ENCODE measurements at places on chromosomes 1 and 21.

DNA sequence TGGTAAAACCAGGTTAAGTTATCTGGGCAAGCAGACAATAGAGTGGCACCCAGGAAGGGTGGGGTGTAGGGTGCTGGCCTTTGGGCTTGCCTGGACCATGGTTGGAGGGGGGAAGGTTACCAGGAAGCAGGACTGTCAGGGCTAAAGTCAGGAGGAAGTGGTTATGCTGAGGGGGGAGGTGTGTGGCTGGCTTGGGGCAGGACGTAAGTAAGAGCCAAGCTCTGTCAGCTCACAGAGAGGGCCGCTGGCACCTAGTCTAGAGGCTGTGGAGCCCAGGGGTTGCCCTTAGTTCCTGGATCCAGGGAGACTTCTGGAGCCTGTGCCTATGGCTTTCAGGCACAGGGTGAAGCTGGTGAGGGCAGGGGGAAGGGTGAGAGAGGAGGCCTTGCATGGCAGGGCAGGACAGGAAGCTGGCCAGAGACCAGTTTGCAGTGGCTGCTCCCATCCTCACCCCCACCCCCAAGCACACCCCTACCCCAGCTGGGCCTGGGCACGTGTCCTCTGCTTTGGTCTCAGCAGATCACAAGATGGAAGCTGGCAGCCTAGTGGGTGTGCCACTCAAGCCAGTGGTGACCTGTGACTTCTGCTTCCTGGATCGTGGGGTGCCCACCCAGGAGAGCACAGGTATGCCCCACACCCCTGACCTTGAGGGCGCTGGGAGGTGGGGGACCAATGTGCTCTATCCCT, 20.5 kb upstream of the SMYD3 start:
- no peak overlapping the region for H3K4me3 ChIP-seq
- H3K27me3 ChIP-seq: no peaks in the 10 kb centered on the region
- DNase-seq: no peak
- H3K27ac ChIP-seq: peak overlapping the region; percentile 85
- H3K36me3 ChIP-seq: no peaks in the 10 kb centered on the region

DNA sequence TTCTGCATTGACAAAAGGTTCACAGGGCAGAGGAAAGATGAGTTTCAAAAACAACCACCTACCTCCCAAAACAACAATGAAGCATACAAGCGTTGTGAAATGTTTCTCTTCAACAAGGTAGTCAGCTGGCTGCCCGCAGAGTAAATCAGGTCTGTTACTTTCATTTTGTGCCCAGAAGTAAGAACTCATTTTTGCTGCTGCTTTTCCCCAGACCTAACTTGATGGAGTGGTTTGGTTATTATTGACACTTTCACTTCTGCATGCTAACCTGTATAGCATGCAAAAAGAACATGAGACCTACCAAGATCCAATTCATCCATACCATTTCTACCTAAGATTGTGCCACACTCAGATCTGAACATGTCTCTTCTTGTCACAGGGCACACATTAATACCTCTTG, 1.3 kb downstream of the SLC9C2 start:
- H3K27me3 ChIP-seq: peaks cover 2% of the 10 kb centered on the region
- H3K4me3 ChIP-seq: no peak overlapping the region
- H3K4me1 ChIP-seq: no peaks in the 10 kb centered on the region
- H3K36me3 ChIP-seq: no peaks in the 10 kb centered on the region
- peak; percentile 7 for DNase-seq

DNA sequence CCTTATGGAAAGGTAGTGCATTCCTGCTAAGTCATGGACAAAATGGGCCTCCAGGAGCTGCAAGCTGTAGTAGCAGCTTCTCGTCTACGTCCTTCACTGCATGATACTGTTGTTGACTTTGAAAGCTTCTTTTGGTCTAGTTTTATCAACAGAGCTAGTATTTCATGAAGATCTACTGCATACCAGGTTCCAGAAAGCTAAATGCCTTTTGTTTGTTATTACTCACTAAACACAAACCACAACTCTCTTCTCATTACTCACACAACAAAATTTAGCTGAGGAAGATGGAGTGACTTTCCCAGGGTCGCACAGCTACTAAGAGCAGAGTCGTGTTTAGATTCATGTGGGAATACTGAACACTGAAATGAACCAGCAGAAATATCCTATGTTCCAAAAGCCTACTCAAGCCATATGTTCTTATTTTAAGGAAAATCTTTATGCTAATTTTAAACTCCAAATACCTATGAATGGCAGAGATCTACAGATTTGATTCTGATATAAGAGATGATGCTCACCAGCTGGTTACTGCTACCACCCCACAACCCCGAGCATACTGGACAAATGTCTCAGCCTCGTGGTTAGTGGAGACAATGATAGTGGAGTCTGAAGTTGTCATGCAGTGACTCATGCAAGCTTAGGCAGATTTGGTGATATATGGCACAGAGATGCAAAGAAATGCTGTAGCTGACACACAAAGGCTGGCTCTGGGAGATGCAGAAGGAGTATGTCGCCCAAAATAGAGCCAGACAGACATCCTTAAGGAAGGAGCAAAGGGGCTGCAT, 20.6 kb downstream of the PGBD2 start:
- H3K36me3 ChIP-seq: no peaks in the 10 kb centered on the region
- H3K4me1 ChIP-seq: peaks cover 20% of the 10 kb centered on the region
- DNase-seq: no peak
- H3K27me3 ChIP-seq: no peaks in the 10 kb centered on the region

DNA sequence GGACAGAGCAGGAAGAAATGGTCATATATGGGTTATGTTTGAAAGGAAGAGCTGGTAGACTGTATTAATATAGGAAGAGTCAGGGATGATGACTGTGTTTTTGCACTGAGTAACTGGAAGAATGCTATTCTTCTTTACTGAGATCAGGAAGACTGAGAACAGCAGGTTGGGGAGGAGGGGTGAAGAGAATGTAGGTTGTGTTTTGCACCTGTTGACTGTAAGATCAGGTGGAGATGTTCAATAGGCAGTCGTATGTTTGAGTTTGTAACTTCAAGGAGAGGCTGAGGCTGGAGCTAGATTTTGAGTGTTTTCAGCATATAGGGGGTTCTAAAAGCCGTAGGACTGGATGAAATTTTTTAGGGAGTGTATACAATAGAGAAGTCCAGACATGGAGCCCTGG, 97.2 kb downstream of the CAMTA1 start:
- no peaks in the 10 kb centered on the region for H3K36me3 ChIP-seq
- H3K27me3 ChIP-seq: no peaks in the 10 kb centered on the region
- H3K4me3 ChIP-seq: no peak overlapping the region

DNA sequence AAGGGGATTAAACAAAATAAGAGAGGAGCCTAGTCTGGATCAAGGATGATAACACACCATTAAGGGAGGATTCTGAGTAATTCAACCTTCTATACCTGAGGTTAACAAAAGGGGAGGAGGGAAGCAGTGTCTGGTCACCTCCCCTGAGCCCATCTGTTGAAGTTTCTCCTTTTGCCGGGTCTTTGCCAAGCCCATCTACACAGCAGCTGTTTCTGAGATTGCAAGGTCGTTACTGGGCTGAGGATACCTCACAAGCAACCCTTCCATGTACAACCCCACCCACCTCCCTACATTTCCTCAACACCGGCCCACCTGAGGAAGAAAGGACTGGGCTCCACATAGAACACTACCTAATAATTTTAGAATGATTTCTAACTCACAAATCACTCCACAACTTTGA, 26.3 kb downstream of the LRRC52 start:
- no peaks in the 10 kb centered on the region for H3K36me3 ChIP-seq
- DNase-seq: no peak
- no peaks in the 10 kb centered on the region for H3K27me3 ChIP-seq
- no peak overlapping the region for H3K4me3 ChIP-seq
- H3K4me1 ChIP-seq: no peaks in the 10 kb centered on the region

DNA sequence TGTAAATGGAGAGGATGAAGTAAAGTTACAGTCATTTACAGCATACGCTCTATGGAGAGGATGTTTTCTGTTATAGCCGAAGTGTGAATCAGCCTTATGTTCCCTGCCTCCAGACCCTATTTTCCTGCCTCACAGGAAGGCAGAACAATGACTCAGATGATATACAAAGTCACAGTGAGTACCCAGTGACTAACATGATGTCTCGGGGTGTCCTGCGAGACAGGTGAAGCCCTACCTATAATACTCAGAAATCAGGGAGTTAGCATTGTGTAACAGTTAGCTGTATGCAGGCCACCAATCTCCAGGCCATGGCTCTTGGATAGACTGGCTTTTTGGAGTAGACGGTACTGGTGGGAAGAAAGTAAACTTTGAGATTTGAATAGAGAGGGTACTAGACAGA, 55.6 kb upstream of the FBXO28 start:
- H3K4me1 ChIP-seq: no peaks in the 10 kb centered on the region

GRCh38 chr21:21955204-21955603, 957.0 kb downstream of the NCAM2 start:
- H3K27me3 ChIP-seq: no peaks in the 10 kb centered on the region
- H3K27ac ChIP-seq: no peak overlapping the region
- no peaks in the 10 kb centered on the region for H3K36me3 ChIP-seq
- no peaks in the 10 kb centered on the region for H3K4me1 ChIP-seq

GRCh38 chr1:201544710-201545109, 5.8 kb downstream of the NAV1 start:
- no peak overlapping the region for H3K27ac ChIP-seq
- H3K36me3 ChIP-seq: no peaks in the 10 kb centered on the region
- H3K27me3 ChIP-seq: peaks cover 2% of the 10 kb centered on the region

- DNase-seq: no peak
- H3K27ac ChIP-seq: peak overlapping the region; percentile 26
- H3K4me1 ChIP-seq: peaks cover 83% of the 10 kb centered on the region
- H3K27me3 ChIP-seq: no peaks in the 10 kb centered on the region
Measured at GRCh38 chr1:156498432-156499193, 2.0 kb downstream of the MEF2D start.

GRCh38 chr1:155209312-155209721, 822 bp downstream of the MTX1 start:
- peaks cover 26% of the 10 kb centered on the region for H3K4me1 ChIP-seq
- no peaks in the 10 kb centered on the region for H3K36me3 ChIP-seq
- H3K27me3 ChIP-seq: no peaks in the 10 kb centered on the region
- peak overlapping the region; percentile 81 for H3K4me3 ChIP-seq
- no peak for DNase-seq

GRCh38 chr1:164771041-164771618, 212.1 kb downstream of the PBX1 start:
- H3K36me3 ChIP-seq: no peaks in the 10 kb centered on the region
- H3K27ac ChIP-seq: no peak overlapping the region
- peaks cover 8% of the 10 kb centered on the region for H3K27me3 ChIP-seq
- DNase-seq: no peak
- no peak overlapping the region for H3K4me3 ChIP-seq

- H3K4me1 ChIP-seq: no peaks in the 10 kb centered on the region
- H3K27ac ChIP-seq: no peak overlapping the region
- no peaks in the 10 kb centered on the region for H3K27me3 ChIP-seq
- no peaks in the 10 kb centered on the region for H3K36me3 ChIP-seq
Measured at GRCh38 chr1:61425040-61425439, 299.9 kb downstream of the TM2D1 start.

- no peaks in the 10 kb centered on the region for H3K36me3 ChIP-seq
- no peak overlapping the region for H3K4me3 ChIP-seq
- H3K27me3 ChIP-seq: peaks cover 5% of the 10 kb centered on the region
- H3K27ac ChIP-seq: no peak overlapping the region
Measured at GRCh38 chr1:29669158-29669871, 433.0 kb downstream of the PTPRU start.

- H3K4me3 ChIP-seq: no peak overlapping the region
- no peak overlapping the region for H3K27ac ChIP-seq
- no peaks in the 10 kb centered on the region for H3K27me3 ChIP-seq
- no peaks in the 10 kb centered on the region for H3K36me3 ChIP-seq
Measured at GRCh38 chr1:77514921-77515776, 167.3 kb downstream of the ZZZ3 start.

- no peaks in the 10 kb centered on the region for H3K36me3 ChIP-seq
- no peak overlapping the region for H3K27ac ChIP-seq
- H3K4me3 ChIP-seq: no peak overlapping the region
- no peaks in the 10 kb centered on the region for H3K4me1 ChIP-seq
Measured at GRCh38 chr1:112264553-112264952, 131.5 kb upstream of the CTTNBP2NL start.

GRCh38 chr1:38231941-38232340, 185.3 kb upstream of the POU3F1 start:
- H3K4me3 ChIP-seq: no peak overlapping the region
- no peaks in the 10 kb centered on the region for H3K36me3 ChIP-seq
- no peak overlapping the region for H3K27ac ChIP-seq
- no peak for DNase-seq

- no peaks in the 10 kb centered on the region for H3K36me3 ChIP-seq
- no peak for DNase-seq
- no peaks in the 10 kb centered on the region for H3K4me1 ChIP-seq
- no peak overlapping the region for H3K27ac ChIP-seq
Measured at GRCh38 chr1:62508187-62508758, 71.4 kb downstream of the USP1 start.

DNA sequence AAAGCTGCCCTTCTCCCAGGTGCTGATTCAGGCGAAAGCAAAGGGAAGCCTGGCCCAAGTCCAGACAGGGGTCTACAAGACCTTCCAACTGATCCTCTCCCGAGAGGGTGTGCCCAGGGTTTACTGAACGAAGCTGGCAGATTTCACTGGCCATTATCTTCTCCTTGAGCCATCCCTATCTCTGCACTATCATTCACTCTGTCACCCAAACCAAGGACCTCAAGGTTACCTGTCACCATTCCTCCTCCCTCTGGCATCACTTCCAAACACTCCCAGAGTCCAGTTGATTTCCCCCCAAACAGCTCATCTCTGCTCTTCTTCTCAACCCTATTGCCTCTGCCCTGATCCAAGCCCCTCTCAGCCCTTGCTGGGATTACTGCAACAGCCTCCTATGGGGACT, 4.9 kb downstream of the STK40 start:
- H3K36me3 ChIP-seq: peaks cover 4% of the 10 kb centered on the region
- H3K4me1 ChIP-seq: peaks cover 53% of the 10 kb centered on the region
- H3K27ac ChIP-seq: no peak overlapping the region
- H3K27me3 ChIP-seq: no peaks in the 10 kb centered on the region

- H3K4me3 ChIP-seq: no peak overlapping the region
- DNase-seq: no peak
- no peaks in the 10 kb centered on the region for H3K36me3 ChIP-seq
- no peak overlapping the region for H3K27ac ChIP-seq
Measured at GRCh38 chr1:222928212-222928611, 113.4 kb downstream of the DISP1 start.

GRCh38 chr1:110056285-110056683, 14.2 kb downstream of the ALX3 start:
- no peak for DNase-seq
- no peak overlapping the region for H3K27ac ChIP-seq
- H3K4me3 ChIP-seq: no peak overlapping the region
- no peaks in the 10 kb centered on the region for H3K4me1 ChIP-seq
- H3K36me3 ChIP-seq: peaks cover 63% of the 10 kb centered on the region
- no peaks in the 10 kb centered on the region for H3K27me3 ChIP-seq

All from natural killer cell (primary cell).